CD4-positive, alpha-beta T cell treated with Interleukin-10 for 1 hour (primary cell): ENCODE measurements at places on chromosomes 1 and 21.
A peak's percentile ranks its signal among the peaks of the same experiment; 100 is the strongest.

DNA sequence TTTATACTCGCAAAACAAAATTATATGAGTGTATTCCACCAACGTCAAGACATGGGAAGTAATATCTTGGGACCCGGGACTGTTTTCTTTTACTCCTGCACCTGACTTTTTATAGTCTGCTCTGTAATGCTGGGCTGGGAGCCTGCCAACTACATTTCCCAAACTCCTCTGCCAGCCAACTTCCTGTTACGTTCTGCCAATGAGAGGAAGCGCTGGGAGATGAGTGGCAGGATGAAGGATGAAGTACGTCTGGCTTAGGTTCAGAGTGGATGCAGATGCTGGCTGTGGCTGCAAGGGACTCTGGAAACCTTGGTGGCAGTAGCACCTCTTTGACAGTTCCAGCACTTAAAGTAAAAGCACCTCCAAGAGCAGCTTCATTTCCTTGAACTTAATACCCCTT, 59.6 kb downstream of the USP24 start:
- no peak for DNase-seq

- peak; percentile 42 for DNase-seq
Observed at GRCh38 chr1:3319874-3320245, 134.6 kb upstream of the ARHGEF16 start.

GRCh38 chr1:223189903-223190724, 47.1 kb upstream of the TLR5 start:
- DNase-seq, result peak; percentile 61

DNA sequence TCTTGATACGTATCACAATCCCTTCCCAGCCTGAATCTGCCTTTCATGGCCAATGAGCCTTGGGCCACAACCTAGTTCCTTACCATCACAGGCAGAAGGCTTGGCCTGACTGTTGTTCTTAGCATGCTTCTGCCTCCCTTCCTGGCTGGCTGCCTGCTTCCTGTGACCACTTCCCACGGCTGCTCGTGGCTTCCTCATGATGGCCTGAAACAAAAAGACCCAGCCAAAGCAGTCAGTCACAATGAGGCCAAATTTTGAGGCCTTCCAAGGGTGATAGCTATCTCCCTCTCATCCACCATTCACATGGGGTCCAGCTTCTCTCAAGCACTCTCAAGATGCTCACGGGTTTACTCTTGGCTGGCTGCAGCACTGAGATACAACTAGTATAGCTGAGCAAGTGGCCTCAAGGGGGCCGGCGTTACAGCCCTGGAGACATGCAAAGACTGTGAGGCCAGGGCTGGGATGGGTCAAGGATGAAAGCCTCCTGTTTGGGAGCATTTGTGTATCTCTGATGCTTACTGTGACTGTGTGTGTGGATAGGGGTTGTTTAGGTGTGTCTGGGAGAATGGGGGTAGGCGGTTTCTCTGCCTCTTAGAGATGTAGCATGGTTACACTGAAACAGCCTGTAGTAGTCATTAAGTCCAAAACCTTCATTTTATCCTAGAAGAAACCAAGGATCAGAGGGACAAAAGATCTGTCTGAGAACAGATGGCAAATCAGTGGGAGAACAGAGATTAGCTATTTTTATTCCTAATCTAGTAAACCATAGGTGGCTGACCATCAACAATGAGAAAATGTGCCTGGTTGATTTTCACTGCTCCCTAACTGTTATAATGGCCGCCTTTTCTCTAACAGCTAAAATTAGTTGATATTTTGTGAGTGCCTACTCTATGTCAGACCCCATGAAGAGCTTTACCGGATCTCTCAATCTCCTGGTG, 5.4 kb upstream of the TOE1 start:
- DNase-seq, result no peak

DNA sequence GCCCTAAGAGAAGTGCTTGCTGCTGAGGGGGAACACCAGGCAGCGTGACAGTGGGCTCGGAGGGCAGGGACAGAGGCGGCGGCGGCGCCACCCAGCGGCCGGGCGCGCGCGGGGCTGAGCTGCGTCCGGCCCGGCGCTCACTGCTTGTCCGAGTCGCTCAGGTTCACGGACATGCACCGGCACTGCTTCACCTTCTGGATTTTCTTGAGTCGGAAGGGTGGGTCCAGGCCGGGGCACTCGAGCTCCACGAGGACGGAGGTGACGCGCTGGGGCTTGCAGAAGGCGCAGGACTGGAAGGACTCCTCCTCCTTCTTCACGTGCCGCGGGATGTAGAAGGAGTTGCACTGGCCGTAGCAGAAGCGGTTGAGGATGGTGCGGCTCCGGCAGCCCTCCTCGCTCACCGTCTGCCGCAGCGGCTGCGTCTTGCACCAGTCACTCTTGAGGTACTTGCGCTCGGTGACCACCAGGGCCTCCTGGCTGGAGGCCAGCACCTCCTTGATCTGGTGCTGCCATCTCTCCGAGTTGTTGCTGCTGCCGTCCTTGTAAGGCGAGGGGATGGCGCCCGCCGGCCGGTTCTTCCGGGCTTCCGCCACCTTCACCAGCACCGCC, 119.0 kb downstream of the GREM2 start:
- peak; percentile 14 for DNase-seq

DNA sequence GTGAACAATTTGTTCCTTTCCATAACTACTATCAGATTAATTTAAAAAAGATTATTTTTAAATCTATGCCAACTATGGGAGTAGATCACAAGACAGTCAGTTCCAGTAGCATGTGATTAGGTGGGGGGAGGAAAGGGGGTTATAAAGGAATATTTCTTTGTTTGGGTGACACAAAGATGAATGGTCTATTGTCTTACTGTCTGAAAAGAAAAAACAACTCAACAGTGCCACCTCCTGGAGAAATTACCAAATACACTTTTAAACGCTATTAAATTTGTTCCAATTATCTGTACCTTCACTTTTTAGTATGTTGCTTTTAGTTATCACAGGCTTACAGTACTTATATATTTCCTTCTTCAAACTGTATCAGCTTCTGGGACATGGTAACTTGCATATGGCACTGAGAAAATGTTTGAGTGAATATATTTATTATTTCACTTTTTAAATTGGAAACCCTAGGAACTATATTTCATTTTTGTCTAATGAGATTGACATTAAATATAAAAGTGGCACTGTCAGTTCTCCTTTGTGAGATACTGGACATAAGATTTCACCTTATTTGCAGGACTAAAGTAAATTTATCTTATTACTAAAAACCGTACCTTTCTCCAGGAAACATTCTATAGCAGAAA, 1.7 kb upstream of the SORT1 start:
- DNase-seq, result peak; percentile 76

GRCh38 chr1:16521288-16521583, 7.2 kb upstream of the RNU1-1 start:
- no peak for DNase-seq

DNA sequence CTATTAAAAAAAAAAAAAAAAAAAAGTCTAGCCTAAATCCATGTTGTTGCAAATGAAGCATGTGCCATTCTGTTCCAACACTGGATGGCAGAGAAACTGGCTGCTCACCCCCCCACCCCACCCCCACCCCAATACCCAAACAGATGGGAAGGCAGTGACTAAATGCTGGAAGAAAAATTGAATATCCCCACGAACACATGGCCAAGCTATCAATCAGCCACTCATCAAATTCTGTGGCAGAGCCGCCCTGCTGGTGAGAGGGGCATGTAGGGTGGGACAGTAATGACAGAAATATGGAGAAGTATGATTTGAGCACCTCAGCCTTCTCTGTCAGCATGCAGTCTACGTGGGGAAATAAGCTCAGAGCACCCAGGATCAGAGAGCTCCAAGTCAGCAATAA, 34.1 kb downstream of the OPTC start:
- no peak for DNase-seq

DNA sequence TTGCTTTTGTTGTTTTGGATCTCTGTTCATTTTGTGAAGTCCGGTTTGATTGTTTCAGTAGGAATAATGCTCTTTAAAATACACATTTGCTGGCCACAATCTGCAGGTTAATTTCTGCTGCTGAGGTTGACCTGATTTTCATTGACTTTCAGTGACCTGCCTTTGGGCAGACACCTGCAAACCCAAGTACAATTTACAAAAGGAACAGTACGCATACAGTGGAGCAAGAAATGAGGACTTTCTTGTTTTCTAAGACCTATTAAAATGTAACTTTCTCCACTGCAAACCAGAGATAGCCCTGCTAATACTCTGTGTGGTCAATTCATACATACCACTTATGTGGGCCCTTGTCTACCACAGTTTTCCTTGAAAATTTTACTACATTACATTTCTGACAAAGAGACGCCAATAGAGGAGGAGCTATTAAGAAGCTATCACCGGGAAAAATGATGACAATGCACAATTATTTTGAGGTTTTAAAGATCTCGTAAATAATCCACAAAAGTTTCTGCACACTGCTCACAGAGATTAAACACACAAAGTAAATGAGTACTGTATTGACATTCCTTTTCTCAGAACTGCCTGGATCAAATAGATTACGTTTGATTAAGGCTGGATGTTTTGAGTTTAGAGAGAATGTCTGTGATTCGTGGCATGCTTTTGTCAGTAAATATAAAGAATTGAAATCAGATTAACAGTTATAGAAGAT, 141.9 kb downstream of the SDCCAG8 start:
- no peak for DNase-seq

GRCh38 chr1:241470361-241470760, 49.2 kb downstream of the FH start:
- DNase-seq, result no peak

- no peak for DNase-seq
Observed at GRCh38 chr1:18088077-18088594, 19.5 kb upstream of the IGSF21 start.

DNA sequence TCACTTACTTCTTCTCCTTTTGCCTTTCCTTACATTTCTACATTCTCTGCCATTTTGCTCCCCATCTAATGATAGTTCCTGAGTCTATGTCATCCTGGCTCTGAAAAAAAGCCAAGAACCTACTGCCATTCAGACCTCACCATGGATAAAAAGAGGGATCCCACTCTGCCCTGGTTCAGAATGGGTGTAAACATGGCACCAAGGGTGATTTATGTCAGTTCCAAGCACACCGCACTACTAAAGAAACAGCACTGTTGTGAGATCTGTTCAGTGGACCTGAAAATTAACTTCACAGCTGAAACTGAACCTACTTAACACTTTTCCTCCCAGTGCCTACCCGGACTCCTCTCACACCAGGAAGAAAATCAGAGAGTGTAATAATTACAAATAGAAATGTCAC, 72.3 kb upstream of the NTPCR start:
- DNase-seq, result no peak

GRCh38 chr1:52028328-52028727, 5.3 kb downstream of the KTI12 start:
- no peak for DNase-seq

GRCh38 chr1:161188381-161188780, 10.5 kb downstream of the ADAMTS4 start:
- no peak for DNase-seq

DNA sequence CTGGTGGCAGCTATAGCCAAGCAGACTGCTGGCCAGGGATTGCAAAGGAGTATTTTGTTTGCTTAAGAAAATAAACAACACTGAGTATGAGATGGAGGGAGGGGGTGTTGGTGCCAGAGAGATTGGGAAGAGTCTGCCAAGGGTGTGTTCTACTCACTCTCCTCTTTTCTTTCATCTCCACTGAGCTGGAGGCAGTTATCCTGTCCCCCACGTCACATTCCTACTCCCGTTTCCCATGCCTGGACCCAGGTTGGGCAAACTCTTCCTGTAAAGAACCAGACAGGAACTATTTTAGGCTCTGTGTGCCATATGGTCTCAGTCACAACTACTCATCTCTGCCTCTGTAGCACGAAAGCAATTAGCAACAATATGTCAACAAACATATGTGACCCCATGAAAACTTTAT, 1.4 kb upstream of the IL24 start:
- DNase-seq, result no peak

DNA sequence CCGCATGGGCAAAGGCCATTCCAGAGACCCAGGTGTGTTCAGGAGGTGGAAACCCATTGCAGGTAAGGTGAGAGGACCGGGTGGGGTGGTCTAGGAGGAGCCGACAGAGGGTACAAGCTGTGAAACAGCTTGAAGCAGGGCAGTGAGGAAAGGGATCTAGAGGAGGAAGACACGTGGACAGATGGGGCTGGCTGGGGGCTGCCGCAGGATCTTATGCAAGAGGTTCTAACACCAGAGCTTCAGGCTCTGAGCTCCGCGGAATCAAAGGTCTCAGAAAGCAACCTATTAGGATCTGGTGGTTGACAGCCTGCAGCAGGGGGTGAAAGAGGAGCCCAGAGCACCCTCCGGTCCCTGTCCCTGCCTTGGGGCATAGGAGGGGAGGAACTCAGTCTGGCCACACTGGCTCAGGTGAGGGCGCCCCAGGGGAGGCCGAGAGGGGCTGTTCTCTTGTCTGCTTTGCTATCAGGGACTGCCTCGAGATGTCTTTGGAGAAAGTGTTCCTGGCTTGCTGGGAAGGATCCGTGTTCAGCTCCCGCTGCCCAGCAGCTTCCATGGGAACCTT, 1.9 kb downstream of the TFF1 start:
- no peak for DNase-seq

GRCh38 chr1:244957525-244957924, 93.2 kb upstream of the HNRNPU start:
- no peak for DNase-seq

DNA sequence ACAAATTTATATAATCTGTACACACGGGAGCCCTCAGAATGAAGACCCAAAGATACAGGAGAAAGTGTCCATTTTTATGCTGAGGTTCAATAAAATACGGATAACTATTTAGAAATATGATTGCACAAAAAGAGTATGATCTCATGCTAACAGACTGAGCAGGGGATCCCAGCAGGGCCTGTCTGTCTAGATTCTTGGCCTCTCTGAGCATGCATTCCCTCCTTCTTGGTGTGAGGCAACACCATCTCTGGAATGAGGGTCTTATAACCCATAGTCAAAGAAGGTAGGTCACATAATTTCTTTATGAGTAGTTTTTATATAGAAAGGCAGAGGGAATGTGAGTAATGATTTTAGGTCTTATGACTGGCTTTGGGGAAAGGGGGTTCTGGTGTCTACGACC, 5.4 kb downstream of the PRMT6 start:
- DNase-seq, result no peak

GRCh38 chr1:185834371-185834905, 100.2 kb downstream of the HMCN1 start:
- DNase-seq, result no peak

DNA sequence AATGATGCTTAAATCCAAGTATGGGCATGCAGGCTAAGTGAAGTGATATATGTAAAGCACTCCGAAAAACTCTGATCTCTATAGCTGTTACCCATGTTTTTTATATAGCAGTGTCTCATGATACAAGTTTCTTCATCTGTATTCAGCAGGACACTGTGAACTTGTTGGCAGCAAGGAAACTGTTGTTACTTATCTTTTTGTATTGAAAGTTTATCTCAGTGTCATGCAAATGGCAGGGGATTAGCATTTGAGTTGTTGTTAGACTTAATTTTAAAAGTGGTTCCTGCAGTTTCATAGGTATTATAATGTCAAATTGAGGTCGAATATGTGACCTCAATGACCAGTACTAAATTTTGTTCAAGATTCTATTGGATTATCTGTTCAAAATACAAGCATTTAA, 47.9 kb downstream of the NCAM2 start:
- no peak for DNase-seq
